ENCODE measurements at places on chromosomes 16 and 17. TPM values are rescaled to one million over a fixed set of nuclear protein-coding genes. Genes with fewer than 3 reads are reported as not detected.

CCL16 gene
- total RNA-seq, result not detected

NHLRC4 gene
- not detected for total RNA-seq

COX4I1 gene
- total RNA-seq, result 545 TPM

GRCh38 chr16:86911437-86911958, 333.1 kb downstream of the FOXL1 start:
- no peak for DNase-seq

GRCh38 chr16:70779361-70779760, 21.6 kb downstream of the VAC14 start:
- no peak for DNase-seq

- DNase-seq, result no peak
Observed at GRCh38 chr17:63772801-63773271, 561 bp downstream of the CCDC47 start.

Data from PC-9 (cell line).